WERI-Rb-1 (cell line): ENCODE measurements at places on chromosomes 5 and 9.

DNA sequence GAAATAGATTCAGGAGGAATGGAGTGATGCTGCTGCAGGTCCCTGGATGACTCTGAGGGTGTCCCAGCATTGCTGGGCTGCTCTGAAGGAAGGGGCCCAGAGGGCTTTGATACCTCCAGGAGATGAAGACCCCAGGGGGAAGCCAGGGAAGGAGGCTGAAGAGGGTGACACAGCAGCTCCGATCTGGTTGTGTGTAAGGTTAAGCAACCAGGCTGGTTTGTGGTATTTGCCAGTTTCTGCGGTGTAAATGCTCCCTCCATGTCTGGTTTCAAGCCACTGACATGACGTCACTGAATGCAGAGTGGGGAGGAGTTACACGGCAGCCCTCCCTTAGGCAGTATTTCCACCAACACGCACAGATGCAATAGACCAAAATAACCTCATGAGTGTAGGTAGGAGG, 40.0 kb upstream of the ORM1 start:
- DNase-seq = peak; percentile 5

GRCh38 chr9:132401824-132402223, 4.8 kb downstream of the TTF1 start:
- no peak for DNase-seq

DNA sequence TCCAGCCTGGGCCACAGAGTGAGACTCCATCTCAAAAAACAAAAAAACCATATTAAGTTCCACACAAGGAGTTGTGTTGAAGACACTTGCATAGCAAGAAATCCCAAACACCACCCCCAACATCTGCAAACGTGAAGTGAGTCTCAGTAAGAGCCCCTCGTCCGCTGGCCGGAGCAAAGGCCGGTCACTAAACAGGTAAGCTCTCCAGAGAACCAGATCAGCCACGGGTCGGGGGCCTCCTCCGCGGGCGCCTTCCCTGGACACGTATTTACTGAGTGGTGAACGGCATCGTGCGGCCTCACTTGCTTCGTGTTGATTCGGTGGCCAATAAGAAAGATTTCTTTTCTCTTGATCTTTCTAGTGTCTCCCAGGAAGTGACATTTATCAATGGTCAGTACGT, 93.6 kb downstream of the MRPL36 start:
- DNase-seq = no peak

DNA sequence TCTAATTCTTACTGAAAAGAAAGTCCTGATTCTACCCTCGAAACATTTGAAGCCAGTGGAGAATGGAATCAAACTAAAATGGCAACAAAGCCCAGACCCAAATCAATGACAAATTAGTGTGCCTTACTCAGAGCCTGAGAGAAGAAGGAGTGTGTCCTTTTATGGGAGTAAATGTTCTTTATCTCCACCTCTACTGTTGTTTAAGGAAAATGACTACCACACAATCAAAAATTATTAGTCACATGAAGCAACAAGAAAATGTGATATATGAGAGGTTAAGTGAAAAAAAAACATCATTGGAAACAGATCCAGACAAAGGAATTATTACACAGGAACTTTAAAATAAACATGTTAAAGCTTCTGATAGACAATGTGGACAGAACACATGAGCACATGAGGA, 49.7 kb upstream of the FOXB2 start:
- DNase-seq = no peak

DNA sequence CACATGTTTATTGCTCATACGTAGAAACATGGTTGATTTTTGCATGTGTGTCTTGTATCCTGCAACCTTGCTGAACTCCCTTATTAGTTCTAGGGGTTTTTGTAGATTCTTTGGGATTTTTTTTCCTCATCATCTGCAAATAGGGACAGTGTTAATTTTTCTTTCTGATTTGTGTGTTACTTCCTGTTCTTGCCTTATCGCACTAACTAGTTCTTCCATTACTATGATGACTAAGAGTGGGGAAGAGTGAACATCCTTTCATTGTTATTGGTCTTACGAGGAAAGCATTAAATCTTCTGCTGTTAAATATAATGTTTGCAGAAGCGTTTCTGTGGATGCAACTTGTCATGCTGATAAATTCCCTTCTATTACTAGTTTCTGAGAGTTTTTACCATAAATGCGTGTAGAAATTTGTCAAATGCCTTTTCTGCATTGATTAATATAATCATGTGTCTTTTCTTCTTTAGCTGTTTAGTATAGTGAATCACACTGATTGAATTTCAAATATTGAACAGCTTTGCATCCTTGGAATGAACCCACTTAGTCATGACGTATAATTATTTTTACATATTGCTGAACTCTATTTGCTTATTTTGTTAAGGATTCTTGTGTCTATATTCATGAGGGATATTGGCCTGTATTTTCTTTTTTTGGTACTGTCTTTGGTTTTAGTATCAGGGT, 32.1 kb upstream of the RNF130 start:
- DNase-seq = no peak
